ENCODE measurements at places on chromosomes 5 and 9.

DNA sequence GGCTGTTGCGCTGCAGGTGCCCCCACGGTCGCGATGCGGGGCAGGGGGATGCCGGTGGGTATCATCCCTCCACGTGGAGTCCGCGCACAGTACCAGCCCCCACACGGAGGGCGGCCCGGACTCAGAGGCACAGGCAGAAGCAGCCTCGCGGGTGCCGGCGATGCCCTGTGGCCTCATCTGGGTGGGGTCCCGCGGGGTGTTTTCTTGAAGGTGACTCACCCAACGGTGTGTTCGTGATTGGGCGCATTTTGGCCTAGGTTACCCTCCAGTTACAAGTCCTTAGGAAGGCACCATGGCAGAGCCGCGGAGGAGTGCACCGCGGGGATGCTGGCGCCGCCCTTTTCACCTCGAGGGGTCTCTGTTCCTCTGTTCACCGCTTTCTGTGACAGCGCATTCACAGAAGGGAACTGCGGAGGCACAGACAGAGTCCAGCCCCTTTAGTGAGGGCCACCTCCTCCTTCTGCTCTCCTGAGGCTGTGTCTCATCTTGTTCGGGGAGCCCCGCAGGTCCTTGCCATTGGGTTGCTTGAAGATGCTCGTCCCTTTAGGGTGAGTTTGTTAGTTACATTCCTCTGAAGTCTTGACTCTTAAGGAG, 21.6 kb upstream of the EXOC3 start:
- H3K27me3 ChIP-seq: peaks cover 4% of the 10 kb centered on the region
- no peaks in the 10 kb centered on the region for H3K4me1 ChIP-seq
- no peaks in the 10 kb centered on the region for H3K36me3 ChIP-seq
- no peak overlapping the region for H3K4me3 ChIP-seq
- no peak overlapping the region for H3K27ac ChIP-seq

DNA sequence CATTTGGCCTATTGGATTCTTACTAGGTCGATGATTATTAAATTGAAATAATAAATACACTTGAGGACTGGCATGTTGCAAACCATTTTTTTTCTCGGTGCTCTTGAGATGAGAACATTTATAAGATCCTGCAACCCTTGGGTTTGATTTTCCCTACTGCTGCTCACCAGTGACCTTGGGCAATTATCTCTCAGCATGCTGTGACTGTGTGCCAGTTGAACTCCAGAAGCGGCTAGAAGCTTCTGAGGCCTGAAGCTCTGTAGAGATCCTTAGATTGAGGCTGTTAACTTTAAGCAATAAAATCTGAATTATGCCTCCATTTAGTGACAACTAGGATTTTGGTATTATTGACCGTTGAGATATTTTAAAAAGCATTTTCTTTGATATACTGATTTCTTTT, 489.8 kb downstream of the MAT2B start:
- H3K36me3 ChIP-seq: no peaks in the 10 kb centered on the region
- H3K4me1 ChIP-seq: no peaks in the 10 kb centered on the region
- H3K27ac ChIP-seq: no peak overlapping the region
- H3K4me3 ChIP-seq: no peak overlapping the region

DNA sequence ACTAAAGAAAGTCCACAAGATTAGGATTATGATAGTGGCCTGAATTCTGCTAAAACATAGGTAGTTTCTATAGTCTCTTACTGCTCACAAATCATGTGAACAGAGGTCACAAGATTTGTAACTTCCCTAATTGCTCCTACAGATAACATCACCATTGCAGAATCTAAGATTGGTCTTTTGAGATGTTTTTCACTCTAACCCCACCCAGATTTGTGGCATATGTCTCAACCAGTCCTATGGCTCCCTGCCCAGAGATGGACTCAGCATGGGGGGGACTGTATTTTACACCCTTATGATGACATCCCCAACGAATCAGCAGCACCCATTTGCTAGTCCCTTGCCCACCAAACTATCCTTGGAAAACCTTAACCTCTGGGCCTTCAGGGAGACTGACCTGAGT, 1046.2 kb downstream of the CDH12 start:
- H3K27ac ChIP-seq: no peak overlapping the region
- no peaks in the 10 kb centered on the region for H3K4me1 ChIP-seq
- no peak overlapping the region for H3K4me3 ChIP-seq
- no peak for DNase-seq
- H3K27me3 ChIP-seq: no peaks in the 10 kb centered on the region

DNA sequence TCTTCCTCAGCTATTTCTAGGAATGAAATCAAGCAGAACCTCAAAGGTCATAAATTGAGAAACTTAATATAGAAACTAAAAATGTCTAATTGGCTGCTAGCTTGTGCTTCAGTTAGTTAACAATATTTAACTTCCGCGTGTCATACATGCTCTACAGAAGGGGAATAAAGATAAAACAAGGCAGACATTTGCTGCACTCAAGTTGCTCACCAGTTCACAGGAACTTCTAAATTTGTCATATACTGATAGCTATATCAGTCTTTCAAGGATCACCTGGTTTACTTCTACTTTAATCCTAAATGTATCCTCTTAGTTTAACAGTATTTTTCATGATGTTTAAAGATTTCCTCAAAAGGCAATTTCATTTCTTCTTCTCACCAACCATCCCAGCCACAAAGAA, 8.4 kb downstream of the CCNH start:
- H3K36me3 ChIP-seq: peaks cover 100% of the 10 kb centered on the region
- DNase-seq: no peak
- no peak overlapping the region for H3K4me3 ChIP-seq
- H3K27me3 ChIP-seq: no peaks in the 10 kb centered on the region

- H3K27me3 ChIP-seq: no peaks in the 10 kb centered on the region
- H3K27ac ChIP-seq: no peak overlapping the region
- H3K4me3 ChIP-seq: no peak overlapping the region
- DNase-seq: no peak
These were observed 636.1 kb downstream of the PSAT1 start for GRCh38 chr9:78932849-78933627.

DNA sequence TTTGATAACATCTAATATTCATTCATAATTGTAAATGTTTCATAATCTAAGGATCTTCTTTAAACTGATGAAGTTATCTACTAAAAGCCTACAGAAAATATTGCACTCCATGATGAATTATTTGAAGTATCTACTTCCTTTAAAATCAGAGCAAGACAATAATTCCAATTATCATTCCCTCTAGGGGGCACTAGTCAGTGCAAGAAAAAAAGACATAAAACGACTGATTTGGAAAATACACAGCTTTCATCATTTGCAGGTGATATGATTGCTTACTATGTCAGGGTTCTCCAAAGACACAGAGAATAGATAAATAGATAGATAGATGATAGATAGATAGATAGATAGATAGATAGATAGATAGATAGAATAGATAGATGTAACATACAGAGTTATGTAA, 13.5 kb upstream of the GRM6 start:
- no peaks in the 10 kb centered on the region for H3K27me3 ChIP-seq
- no peaks in the 10 kb centered on the region for H3K4me1 ChIP-seq
- H3K27ac ChIP-seq: no peak overlapping the region
- no peaks in the 10 kb centered on the region for H3K36me3 ChIP-seq

GRCh38 chr5:76337953-76338451, 65.1 kb upstream of the IQGAP2 start:
- peak; percentile 71 for DNase-seq
- H3K4me3 ChIP-seq: no peak overlapping the region
- no peaks in the 10 kb centered on the region for H3K36me3 ChIP-seq
- H3K27me3 ChIP-seq: no peaks in the 10 kb centered on the region
- H3K4me1 ChIP-seq: peaks cover 2% of the 10 kb centered on the region
